ENCODE measurements at places on chromosomes 5 and 9. TPM values are rescaled to one million over a fixed set of nuclear protein-coding genes. Genes with fewer than 3 reads are reported as not detected.

GRCh38 chr5:82164977-82165713 lies 113.0 kb downstream of the RPS23 start:
- DNase-seq: peak; percentile 28

Gene PCDHB6
- 1.7 TPM for total RNA-seq

Gene GALT
- total RNA-seq: 21.1 TPM

Gene N4BP3
- total RNA-seq: 0.33 TPM

GRCh38 chr9:37353791-37354190 lies 68.7 kb upstream of the GRHPR start:
- DNase-seq: no peak

DNA sequence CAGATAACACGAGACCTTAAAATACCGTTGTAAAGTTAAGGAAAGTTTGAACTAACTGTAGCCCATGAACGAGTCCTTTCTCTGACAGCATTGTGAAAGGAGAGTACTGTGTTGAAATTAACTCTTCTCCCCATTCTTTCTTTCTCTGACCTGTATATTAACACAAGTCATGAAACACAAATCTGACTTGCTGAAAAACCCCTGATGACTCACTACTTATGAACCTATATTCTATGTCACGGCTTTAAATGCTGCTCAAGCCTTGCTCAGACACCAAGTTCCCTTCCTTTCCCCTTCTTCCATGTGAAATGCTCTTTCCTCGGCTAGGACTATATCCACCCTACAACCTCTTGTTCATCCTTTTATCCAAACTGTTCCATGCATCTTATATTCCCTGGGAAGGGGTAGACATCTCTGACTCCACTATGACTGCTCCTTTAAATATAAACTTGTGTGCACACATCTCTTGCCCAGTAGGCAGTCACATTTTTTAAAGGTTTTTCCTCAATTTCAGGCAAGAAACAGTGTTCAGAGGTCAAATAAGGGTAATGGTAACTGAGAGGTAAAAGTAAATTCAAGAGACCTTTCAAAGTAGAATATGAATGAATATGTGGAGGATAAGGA lies 142.9 kb downstream of the NFIB start:
- peak; percentile 44 for DNase-seq

DNA sequence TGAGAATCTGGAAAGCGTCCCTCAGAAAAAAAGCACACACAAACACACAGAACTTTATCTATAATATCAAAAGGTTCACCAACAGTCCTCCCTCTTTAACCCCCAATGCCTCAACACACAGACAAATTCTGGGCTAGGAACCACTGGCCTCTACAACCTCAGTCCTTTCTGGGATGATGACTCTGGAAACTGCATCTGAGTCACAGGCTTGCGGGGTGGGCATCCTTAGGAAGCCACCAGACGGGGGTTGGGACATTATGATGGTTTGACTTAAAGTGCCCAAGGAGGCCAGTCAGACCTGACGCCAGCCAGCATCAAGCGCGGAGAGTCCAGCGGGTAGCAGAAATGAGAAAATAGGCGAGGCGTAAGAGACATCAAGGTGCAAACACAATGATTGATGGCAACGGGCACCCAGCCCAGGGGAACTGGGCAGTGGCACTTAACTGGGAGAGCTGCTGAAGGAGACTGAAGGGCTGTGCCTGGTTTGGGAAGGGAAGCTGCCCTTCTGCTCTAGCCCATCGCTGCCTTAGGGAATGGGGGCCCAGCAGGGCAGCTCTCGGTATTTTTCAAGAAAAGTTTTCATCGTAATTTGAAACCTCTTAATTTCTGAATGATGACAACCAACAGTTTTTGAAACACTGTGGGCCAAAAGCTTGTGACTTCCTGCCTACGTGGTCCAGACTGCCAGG lies 20.7 kb downstream of the SPRY4 start:
- DNase-seq: peak; percentile 33

Gene RABEPK
- 41.7 TPM for total RNA-seq

Gene IQGAP2
- 1.8 TPM for total RNA-seq

DNA sequence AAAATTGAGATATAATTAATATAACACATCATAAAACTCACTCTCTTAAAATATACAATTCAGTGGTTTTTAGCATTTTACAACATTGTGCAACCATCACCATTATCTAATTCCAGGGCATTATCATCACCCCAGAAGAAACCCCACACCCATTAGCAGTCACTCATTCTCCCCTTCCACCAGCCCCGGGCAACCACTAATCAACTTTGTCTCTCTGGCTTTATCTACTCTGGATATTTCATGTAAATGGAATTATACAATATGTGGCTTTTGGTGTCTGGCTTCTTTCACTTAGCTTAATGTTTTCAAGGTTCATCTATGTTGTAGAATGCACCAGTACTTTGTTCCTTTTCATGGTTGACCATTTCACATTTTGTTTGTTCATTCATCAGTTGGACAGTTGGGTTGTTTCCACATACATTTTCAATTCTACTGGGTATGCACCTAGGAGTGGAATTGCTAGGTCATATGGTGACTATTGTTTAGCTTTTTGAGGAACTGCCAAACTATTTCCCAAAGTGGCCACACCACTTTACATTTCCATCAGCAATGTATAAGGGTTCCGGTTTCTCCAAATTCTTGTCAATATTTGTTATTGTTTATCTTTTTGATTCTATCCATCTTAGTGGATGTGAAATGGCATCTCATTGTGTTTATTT lies 62.4 kb downstream of the MARCHF3 start:
- DNase-seq: no peak

DNA sequence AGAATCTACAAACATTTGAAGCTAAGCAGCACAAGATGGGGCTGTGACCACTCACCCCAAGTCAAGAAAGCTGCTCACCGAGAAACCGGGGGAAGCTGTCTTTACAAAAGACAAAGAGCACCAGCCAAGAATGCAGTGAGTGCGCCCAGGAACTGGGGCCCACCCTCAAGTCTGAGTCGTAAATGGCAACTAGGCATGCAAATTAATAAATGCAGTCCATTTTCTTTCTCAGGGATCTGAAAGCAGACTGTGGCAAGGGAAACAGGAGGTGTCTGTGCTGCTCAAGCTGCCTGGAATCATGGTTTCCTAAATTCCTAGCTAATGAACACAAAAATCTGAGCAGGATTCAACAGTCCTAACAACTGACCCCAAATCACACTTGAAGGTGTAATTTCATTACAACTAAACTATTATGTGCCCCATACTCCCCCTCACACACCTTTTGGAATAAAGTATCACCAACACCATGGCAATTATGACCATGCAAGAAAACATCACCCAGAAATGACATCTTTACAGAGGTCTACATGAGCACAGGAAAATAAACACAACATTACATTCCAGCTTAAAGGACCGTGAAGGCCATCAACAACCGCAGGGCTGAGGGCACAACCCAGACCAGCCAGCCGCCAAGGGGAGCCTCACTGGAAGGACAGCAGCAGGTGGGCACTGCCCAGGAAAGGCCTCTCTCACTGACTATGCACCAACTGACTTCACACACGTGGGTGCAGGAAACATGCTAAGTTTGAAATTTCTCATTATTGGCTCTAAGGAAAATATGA lies 17.6 kb downstream of the NSUN2 start:
- no peak for DNase-seq

Gene MOCS2
- total RNA-seq: 113 TPM

- DNase-seq: no peak
These were observed 4.4 kb upstream of the MEF2C start for GRCh38 chr5:88887342-88887741.

Gene FGF1
- total RNA-seq: 1.8 TPM

DNA sequence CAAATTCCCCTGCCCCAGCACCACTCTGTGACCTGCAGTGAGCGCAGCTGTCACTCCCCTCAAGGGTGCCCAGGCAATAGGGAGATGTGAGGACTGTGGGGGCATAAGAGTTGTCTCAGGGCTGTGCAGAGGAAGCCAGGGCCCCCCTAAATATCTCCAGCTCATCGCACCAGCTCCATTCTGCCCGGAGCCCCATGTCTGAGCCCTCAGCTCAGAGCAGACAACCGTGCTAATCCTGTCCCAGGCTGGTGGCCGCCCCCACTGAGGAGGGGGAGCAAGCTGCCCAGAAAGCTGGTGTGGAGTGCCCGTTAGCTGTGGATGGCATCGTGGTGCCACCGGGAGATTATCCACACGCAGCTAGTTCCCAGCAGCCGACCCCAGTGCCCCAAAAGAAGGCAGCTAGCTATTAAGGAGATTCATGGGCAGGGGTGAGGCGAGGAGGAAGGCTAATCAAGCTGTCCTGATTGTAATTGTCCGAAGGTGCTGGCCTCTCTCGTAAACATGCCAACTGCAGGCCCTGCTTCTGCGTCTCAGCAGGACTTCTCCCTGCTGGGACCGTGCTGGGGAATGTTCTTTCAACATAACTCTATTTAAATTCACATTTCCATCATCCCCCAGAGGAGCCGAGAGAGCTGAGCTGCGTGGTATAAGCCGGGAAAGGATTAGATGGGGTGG lies 17.0 kb upstream of the FIBCD1 start:
- no peak for DNase-seq

DNA sequence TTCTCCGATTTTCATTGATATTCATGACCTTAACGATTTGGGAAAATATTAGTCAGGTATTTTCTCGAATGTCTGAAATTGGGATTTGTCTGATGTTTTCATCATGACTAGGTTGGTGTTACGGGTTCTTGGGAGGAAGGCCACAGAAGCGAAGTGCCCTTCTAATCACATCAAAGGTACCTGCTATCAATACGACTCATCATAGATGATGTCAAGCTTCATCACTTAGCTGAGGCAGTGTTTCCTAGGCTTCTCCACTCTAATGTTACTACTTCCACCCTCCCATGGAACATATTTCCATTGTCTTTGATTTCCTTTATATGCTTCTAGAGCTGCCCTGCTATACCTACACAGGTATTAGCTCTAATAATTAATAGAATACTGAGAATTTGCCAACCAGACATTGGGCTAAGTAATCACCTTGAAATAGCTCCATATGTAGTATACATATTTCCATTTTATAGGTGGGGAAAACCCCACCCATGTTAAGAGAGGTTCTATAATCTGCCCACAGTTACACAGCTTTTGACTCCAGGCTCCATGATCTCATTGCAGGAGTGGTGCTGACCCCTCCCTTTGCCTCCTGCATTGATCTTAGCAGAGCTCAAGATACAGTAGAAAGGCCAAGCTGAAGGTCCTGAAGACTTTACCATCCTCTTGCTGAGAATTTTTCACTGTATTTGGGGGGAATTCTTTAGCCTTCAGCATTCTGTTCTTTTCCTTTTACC lies 238.6 kb upstream of the ADAMTSL1 start:
- DNase-seq: no peak

Measured in A172 (cell line).